ENCODE measurements at places on chromosomes 5 and 9.

DNA sequence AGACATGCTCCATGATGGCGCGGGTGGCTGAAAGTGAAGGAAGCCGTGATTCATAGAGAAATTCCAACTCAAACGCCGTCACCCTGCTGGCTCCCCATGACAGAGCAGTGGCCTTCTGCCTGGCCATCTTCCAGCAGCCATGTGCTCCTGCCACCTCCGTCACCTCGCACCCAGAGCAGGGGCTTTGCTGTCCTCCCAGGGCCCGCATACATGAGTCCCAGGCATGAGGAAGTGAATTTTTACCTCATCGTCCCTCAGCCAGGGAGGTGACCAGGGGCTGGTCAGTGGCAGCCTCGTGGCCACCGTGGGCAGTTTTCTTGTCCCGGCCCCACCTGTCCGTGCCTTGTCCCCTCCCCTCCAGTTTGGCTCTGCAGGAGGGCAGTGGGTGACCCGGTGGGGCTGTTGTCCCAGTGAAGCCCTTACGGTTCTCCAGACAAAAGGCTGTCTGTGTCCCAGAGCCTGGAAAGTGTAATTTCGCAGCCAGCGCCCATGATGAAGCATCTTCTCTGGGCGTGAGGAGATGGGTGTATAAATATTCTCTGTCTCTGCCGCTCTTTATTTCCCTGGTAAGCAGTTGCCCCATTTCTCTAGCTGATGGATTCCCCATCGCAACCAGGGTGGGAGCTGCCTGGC, 124.0 kb upstream of the LMX1B start:
- DNase-seq: no peak

DNA sequence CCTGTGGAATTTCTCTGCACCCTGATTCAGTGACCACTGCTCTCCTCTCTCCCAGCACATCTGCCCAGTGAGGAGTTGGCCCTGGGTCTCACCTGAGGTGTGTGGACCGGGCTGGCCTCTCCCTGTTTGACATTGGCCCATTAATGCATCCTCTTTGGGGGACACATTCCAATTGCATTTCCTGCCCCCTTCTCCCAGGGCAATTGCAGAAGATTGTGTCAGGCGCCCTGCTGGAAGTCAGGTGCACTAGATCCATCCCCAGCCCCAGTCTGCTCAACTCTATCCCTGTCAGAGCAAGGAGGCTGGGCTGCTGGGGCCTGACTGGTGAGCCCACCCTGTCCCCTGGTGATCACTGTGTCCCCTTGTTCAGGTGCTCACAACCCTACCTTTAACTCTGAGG, 84.5 kb downstream of the LMX1B start:
- no peak for DNase-seq

GRCh38 chr9:4661611-4662010, 483 bp upstream of the PLPP6 start:
- no peak for DNase-seq

DNA sequence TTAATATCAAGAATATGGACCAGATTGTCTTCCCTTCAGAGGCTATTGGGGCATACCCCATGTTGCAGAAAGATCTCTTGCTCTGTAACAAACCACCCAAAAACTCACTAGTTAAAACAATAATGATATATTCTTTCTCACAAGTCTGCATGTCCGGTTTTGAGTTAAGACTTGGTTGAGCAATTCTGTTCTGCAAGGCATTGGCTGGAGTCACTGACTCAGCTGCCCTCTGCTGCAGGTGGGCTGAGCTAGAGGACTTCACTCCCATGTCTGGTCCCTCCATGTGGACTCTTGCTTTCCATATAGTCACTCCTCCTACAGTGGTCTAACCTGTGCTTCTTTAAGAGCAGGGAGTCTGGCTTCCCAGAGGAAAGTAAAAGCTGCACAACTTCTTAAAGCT, 73.4 kb downstream of the ESM1 start:
- no peak for DNase-seq

DNA sequence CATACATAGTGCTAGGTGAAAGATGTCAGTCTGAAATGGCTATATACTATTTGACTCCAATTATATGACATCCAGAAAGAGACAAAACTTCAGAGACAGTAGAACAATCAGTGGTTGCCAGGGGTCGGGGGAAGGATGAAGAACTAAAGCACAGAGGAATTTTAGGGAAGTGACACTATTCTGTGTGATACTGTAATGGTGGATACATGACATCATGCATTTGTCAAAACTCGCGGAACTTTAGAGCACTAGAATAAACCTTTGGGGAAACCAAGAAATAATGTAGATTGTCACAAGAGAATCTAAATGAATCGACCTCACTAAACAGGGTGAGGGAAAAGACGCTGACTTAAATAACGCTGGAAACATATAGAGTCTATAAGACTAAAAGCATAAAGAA, 107.0 kb upstream of the RETREG1 start:
- no peak for DNase-seq
